Activated T-cell treated with anti-CD3 and anti-CD28 coated beads for 4 hours (primary cell): ENCODE measurements at places on chromosomes 6 and 20.

- no peak for DNase-seq
Measured at GRCh38 chr6:21264288-21265033, 329.1 kb upstream of the SOX4 start.

- no peak for DNase-seq
Measured at GRCh38 chr6:146997062-146997461, 207.2 kb upstream of the STXBP5 start.

GRCh38 chr6:152087701-152088100, 280.2 kb downstream of the ESR1 start:
- DNase-seq, result no peak

GRCh38 chr6:11033825-11034224, 10.3 kb downstream of the ELOVL2 start:
- DNase-seq, result no peak

GRCh38 chr6:37785663-37786270, 33.8 kb upstream of the ZFAND3 start:
- DNase-seq, result no peak

GRCh38 chr6:63705707-63706106, 70.1 kb downstream of the PHF3 start:
- no peak for DNase-seq

DNA sequence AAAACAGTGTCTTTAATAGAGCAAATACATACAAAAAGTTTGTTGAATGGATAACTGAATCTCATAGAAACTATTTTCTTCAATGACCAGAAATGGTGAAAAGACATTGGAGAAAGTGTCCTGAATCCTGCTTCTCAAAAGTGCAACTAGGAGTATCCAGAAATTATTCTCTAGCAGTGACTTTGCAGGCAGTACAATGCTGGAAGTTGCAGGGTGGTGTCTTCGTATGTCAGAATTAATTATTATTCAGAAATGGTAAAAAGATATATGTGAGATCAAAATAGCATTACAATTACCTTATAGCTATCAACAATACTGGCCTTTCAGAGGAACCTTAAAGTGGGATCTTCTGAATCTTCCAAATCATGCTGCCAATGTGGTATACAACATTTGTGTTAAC, 10.0 kb downstream of the FRK start:
- no peak for DNase-seq
